Smooth muscle cell of the brain vasculature (primary cell): ENCODE measurements at places on chromosomes 12 and 14.

DNA sequence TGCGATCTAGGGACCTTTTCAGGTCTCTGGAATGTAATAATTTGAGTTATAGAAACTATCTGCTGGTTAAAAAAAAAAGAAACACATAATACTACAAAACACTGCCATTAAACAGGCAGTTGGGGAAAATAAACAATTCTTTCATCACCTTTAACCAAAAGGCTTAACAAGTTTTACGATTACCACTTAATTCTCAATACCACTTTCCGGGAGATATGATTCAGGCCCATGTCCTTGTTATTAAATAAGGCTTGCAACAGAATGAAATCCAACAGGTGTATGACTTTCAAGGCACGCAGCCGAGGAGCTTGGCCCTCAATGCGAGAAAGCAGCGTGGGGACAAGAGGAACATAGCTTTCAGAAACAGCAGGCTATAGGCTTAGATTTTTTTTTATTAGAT, 5.6 kb upstream of the GLRX5 start:
- DNase-seq, result no peak

- no peak for DNase-seq
Observed at GRCh38 chr14:79137836-79138235, 967.7 kb downstream of the NRXN3 start.

GRCh38 chr12:5148880-5149279, 105.2 kb downstream of the KCNA5 start:
- DNase-seq, result no peak

DNA sequence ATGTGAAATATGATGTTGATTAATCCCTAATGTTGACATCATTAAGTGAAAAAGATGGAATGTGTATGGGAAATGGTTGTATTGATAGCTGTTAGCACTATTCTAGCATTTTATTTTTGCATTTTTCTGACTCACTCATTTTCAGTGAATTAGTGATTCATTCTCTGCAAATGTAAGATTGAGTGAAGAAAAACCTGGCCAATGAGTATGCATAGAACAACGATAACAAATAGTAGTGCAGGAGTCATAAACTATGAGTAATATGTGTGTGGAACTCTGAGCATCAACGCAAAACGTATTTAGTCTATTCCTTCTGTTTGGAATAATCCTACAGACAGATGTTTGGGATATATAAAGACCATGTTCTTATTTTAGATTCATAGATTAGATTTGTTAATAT, 76.3 kb upstream of the RTL1 start:
- no peak for DNase-seq

- DNase-seq, result no peak
Observed at GRCh38 chr12:124698211-124698997, 131.0 kb upstream of the NCOR2 start.

GRCh38 chr12:113092607-113093408, 36.3 kb downstream of the DTX1 start:
- no peak for DNase-seq

GRCh38 chr12:106193394-106194215, 54.2 kb downstream of the CKAP4 start:
- no peak for DNase-seq

DNA sequence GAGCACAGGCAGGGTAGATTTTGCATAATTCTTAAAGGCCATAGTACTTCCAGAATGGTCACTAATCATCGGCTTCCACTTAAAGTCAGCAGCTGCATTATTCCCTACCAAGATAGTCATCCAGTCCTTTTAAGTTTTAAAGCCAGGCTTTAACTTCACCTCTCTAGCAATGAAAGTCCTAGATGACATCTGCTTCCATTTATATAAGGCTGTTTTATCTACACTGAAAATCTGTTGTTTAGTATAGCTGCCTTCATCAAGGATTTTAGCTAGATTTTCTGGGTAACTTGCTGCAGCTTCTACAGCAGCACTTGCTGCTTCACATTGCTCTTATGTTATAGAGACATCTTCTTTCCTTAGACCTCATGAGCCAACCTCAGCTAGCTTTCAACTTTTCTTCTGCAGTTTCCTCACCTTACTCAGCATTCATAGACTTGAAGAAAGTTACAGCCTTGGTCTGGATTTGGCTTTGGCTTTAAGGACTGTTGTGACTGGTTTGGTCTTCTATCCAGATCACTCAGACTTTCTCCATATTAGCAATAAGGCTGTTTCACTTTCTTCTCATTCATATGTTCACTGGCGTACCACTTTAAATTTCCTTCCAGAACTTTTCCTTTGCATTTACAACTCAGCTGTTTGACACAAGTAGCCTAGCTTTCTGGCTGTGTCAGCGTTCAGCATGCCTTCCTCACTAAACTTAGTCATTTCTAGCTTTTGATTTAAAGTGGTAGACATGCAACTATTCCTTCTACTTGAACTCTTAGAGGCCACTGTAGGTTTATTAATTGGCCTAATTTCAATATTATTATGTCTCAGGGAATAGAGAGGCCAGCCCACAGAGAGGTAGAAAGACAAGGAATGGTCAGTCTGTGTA, 209.9 kb upstream of the GARIN2 start:
- no peak for DNase-seq
